Globus pallidus (tissue), 1 donor: ENCODE measurements at places on chromosomes 6 and 20.
A peak's percentile ranks its signal among the peaks of the same experiment; 100 is the strongest.

DNA sequence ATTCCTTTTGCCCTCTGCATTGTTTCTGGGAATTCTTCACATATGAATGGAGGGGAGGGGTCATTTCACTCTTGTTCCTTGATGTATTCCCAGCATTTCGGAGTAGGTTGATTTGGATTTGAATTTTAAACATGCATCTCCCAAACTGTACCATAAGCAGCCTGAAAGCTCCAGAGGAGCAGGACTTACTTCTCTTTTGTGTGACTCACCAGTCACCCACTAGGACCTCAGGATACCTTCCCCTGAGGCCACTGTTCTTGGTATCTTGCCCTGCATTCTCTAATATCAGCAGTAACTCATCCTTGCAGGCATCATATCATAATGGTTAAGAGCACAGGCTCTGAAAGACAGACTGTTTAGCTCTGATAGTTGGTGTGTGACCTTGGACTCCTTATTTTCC lies 703 bp downstream of the MRPL2 start:
- DNase-seq: no peak

GRCh38 chr6:135089901-135090300 lies 35.3 kb upstream of the HBS1L start:
- DNase-seq: no peak

GRCh38 chr20:58408603-58409246 lies 19.7 kb downstream of the VAPB start:
- peak; percentile 74 for DNase-seq

GRCh38 chr6:140001821-140002341 lies 627.4 kb upstream of the CITED2 start:
- DNase-seq: no peak

DNA sequence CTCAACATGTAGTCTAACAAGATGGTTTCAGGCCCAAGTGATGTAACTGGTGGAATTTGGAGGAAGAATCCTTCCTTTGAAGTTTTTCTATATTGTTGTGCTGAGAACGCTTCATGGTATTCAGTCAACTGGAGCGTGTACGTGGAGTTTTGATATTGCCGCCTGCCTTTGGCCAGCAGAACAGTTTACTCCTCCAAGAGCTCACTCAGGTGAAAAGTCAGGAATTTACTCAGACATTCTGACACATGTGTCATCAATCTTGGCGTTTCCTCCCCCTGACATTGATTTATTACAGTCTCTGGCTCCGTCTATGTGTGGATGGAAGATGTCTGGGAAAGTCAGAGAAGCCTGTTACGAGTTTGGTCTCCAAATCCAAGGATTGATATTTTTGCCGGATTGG lies 19.0 kb upstream of the TGM2 start:
- DNase-seq: no peak

GRCh38 chr20:1644101-1644962 lies 13.2 kb downstream of the SIRPG start:
- no peak for DNase-seq

DNA sequence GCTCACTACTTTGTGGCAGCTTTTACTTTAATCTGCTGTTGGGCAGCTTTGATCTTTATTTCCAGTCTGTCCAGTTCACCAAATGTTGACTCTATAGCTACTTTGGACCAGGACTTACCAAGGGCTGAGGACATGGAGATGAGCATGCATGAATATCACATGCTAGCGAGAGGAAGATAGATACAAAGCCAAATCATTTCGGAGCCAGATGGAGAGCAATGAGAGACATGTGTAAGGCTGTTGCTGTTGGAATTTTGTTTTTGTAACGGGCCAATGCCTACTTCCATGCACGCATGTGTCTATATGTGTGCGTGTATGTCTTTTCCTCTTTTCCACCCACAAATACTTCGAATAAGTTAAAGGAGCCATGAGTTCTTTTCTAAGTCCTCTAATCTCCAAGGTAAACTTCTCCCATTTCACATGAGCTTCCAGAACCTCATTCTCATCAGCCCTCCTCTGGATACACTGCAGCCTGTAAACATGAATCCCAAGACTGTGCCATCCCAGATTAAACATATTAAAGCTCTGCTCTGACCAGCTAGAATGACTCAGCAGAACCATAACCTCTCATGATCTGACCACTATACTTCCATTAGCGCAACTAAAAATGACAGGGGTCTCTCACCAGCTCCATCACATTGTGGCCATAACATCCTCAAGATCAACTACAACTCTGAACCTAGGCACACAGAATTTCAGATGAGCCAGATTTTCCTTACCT lies 160.7 kb downstream of the LRFN2 start:
- no peak for DNase-seq

- no peak for DNase-seq
These were observed 684 bp downstream of the ZNFX1 start for GRCh38 chr20:49276961-49277785.

DNA sequence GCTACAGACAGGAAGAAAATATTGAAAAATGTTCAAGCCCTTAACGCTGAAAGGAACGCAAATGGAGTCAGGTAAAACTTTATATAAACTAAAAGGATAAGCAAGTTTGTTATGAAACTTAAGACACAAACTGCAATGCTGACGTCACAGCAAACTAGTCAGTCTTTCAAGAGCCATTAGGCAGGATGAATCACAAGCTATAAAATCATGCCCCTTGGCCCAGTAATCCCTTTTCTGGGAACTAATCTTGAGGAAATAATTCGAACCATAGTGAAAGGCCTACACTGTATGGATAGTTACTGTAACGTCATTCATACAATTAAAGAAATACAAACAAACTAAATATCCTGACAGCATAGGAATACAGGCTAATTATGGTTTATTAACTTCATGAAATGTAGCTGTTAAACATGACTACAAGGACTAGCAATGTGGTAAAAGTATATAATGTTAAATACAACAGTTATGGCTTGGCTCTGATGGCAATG lies 42.7 kb upstream of the HINT3 start:
- DNase-seq: no peak

DNA sequence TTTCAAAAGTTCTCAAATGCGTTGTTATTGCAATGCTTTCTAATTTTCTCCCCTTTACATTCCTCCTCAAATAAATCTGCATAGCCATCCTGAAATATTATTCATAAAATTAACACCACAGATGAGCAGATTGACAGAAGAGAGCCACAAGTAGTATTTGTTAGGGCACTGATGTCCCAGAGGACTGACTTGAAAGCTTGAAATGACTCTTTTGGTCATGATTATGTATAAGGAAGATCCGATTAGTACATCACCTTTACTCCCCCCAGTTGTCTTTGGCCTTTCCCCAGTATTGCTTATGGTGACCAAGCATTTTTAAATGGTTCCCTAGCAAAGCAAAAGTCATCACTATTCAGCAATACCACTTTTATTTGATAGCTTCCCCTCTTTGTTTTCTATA lies 187.6 kb downstream of the ADAT2 start:
- no peak for DNase-seq
